NCI-H82 (cell line): ENCODE measurements at places on chromosomes 5 and 9.

DNA sequence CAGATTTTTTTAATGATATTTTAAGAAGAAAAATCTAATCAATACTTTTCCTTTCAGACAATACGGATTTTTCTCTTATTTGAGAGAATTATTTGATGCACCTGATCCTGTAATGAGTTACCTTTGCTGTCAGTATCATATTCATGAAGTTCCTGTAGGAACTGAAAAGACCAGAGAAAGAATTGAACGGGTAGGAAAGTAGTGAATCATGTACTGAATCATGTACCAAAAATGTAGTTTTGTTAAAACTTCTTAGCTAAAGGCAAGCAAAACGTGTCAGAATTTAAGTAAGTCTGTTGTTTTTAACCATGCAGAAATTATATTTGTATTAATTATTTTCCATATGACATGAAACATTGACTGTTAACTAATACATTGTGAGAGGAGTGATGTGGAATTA is 56.6 kb downstream of the SMC5 start:
- DNase-seq, result no peak

DNA sequence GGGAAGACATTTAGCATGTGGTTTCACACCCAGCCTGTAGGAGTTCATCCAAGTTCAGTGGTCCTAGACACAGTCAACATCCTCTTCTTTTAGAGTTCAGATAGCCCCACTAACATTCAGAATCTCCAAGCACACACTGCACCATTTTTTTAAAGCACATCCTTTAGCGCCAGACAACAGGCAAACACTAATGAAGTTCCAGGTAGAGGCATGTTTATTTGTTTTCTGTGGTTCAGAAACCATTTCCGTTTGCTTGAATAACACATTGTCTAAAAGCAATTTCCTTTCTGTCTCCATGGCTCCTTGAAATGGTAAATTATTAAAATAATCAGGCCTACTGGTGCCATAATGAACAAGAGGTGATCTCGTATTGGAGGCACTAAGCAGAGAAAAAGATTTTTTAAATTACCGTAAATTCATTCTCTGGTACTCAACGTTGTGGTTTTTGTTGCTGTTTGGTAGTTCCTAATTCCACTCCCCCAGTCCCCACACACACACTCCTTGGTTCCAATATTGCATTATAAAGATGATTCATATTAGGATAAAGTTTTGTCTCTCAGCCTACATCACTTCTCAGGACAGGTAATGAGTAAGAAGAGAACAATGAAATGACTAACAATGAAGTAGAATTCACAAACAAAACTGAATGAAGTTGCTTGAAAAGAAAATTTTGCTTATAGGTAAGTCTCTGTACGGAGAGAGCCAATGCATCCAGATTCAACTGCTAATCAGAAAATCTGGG is 153.1 kb downstream of the PCSK1 start:
- DNase-seq, result no peak

- peak; percentile 63 for DNase-seq
These were observed 604.5 kb downstream of the ISL1 start for GRCh38 chr5:51987669-51988209.

DNA sequence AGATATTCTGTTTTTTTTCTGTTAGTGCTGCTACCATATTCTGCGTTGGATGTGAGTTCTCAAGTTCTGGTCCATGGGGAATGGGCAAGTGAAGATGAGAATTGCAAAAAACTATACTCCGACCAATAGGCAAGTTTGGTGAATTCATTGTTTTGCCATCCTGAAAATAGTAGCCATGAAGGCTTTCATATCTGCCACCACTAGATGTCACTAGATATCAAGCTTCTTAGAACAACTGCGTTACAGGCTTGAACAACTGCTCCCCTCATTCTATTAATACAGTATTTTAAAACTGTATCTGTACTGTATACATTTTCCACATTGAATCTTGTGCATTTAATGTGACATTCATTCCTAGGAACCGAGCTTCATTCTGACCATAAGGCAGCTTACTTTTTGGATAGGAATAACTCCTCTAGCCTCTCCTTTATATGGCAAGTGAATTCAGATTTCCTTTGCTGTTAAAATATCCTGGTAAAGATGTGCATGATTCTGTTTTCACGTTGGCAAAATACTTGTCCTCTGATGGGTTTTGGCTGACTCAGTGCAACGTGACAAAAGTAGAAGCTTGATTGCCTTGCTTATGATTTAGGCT is 163.6 kb downstream of the SREK1 start:
- DNase-seq, result peak; percentile 78

DNA sequence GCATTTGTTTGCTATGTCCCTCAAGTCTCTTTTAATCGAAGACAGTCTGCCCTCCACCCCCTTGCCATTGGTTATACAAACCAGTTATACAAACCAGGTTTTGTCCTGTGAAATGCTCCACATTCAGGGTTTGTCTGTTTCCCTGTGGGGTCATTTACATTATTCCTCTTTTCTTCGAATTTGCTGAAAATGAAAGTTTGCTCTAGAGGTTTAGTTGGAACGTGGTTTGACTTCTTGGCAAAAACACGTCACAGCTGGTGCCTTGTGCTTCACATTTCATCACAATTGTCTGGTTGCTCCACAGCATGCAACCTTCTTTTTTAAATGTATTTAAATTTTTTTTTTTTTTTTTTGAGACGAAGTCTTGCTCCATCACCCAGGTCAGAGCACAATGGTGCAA is 4.2 kb upstream of the HAVCR2 start:
- DNase-seq, result no peak

GRCh38 chr9:87667164-87667738 is 58.7 kb upstream of the CTSL start:
- peak; percentile 28 for DNase-seq

- DNase-seq, result no peak
These were observed 127.1 kb downstream of the RNF180 start for GRCh38 chr5:64292611-64293215.

DNA sequence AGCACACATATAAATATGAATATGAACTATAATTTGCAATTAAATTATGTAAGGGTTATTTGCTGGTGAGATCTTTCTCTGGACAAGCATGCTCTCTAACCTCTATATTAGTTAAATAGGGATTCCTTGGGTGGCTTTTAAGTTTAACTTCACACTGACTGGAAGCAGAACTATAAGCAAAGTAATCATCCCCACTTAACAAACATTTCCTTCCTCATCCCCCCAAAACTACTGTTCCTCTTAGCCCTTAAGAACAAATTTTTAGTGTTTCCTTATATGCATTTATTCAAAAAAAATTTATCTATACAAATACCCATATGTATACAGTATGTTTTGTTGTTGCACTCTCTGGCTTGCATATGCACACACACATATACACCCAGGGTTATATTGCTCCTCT is 512.1 kb upstream of the MEF2C start:
- no peak for DNase-seq

DNA sequence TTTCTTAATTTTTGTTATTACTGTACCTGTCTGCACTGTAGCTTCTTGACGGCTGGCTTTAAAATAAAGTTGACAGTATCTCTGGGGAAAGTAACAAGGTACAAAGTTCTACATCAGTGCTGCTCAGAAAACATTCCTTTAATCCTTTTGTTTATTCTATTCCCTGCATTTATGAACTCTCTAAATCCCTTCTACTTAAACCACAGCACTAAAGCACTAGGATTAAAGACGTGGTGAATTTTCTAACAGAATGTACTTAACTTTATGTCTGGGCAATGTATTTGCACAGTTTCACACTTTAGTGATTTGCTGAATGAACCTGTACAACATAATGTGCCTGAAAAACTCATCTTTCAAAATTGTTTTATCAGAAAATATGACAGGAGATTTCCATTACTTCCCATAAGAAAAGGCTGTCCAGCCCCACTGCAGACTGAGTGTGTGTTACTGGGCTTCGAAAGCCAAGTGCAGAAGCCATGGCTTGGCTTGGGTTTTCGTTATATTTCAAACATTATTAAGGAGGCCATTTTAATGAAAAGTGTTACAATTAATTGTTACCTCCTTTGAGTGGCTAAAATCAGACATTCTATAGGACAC is 43.8 kb downstream of the LHFPL2 start:
- DNase-seq, result peak; percentile 45

DNA sequence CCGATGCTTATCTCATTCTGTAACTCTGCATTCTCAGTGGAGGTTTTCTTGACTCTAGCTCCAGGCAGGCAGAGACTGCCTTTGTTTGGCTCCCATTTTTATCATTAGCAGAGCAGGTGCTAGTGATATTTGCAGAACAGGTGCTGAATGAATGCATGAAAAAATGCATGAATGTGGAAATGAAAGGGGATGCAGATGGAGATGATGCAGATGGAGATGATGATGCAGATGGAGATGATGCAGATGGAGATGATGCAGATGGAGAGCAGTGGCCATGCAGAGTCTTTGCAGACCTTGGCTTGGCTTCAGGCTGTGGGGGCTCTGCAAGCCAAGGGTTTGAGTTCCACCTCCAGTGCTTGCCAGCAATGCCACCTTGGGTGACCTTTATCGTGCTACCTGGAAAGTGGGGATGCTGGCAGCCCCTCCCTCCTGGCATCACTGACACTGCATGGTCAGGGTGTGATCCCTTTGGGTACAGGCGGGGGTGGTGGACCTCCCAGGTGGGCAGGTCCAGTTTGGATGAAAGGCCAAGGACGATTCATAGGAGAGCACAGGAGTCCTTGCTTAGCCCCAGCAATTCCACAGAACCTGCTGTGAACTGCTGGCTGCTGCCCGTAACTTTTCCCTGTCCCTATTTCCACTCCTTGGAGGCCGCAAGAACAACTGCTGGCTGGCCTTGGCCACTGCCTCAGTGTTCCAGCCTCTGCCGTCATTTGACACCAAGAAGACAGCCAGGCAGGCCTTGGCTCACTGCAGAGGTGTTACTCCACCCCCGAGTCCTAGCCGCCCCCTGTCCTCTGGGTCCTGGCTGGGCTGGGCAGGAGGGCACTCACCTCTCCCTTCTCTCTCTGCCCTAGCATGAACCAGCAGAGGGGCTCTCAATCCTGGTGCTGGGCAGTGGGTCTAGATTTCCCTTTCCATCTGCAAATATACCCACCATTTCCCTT is 33.0 kb downstream of the ERGIC1 start:
- no peak for DNase-seq

DNA sequence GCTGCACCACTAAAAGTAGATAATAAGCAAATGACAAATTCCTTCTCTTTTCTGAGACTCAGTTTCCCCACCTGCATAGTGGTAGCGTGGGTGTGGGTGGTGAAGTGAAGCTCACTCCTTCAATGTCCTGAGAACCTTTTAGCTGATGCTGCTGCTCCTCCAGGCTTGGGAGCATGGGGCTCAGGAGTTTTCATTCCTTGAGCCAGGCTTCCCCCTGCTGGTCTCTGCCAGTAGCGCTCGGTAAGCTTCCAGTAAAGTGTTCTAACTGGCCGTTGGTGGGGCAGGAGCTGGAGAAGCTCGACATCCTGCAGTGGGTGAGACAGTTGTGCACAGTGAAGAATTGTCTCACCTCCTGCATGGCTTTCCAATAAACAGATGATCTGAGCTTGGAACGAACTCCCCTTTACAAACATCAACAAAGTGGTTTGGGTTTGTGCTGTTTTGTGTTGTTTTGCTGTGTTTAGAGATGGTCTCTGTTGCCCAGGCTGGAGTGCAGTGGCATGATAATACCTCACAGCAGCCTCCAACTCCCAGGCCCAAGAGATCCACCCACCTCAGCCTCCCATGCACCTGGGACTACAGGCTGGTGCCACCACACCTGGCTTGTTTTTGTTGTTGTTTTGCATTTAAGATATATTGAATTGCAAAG is 34.6 kb downstream of the SPARC start:
- DNase-seq, result peak; percentile 87

- DNase-seq, result peak; percentile 96
These were observed at the start of gene GLDC for GRCh38 chr9:6645355-6646292. GLDC (minus strand) TSS chr9:6645729; CDS start chr9:6645499, 230 bp downstream.

GRCh38 chr9:4842734-4843133 is 50.0 kb downstream of the RCL1 start:
- DNase-seq, result no peak

GRCh38 chr9:70407081-70407503 is 7.4 kb downstream of the KLF9 start:
- no peak for DNase-seq

DNA sequence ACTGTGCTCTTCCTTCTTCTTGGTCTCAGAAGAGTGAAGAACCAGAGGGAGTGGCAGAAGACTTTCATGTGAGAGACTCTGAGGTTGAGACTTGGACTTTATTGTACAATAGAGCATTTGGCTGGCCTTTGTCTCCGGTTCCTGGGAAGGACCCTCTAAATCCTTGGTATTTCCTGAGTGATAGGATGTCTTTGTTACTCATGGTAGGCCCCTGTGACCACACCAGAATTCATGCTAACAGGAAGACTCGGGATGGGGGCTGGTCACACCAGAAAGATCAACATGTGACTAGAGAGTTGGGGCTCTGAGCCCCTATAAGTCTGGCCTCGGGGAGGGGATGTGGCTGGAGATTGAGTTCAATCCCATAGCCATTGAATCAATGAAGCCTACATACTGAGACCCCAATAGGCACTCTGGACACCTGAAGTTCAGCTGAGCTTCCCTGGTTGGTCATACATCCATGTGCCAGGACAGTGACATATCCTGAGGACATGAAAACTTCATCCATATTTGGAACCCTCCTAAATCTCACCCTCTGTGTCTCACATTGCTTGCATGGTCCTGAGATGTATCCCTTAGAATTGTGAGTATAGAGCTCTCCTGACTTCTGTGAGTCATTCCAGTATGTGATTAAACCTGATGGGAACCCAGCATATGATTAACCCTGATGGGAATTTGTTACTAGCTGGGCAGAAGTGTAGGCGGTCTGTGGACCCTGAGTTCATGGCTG is 201.7 kb downstream of the GADD45G start:
- no peak for DNase-seq

GRCh38 chr9:111870774-111871498 is 25.7 kb upstream of the UGCG start:
- DNase-seq, result no peak

GRCh38 chr5:2163940-2164490 is 281.3 kb upstream of the IRX4 start:
- DNase-seq, result no peak

DNA sequence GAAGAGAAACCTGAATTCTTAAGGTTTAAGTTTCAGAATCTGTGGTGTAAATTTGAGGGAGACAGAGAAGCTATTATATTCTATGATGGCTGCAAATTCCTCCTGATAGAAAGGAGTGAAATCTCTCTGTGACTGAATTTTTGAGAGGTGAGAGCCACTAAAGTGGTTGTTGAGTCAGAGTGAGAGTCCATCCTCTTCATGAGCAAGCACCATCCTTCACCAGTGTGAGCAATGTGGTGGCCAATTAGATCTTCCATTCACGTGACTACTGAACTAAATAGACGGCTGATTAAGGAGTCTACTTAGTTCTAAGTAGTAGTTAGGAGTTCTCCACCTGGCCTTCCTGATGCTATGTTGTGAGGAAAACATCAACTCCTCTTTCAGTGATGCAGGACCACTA is 147.8 kb upstream of the CCNH start:
- DNase-seq, result no peak

- no peak for DNase-seq
These were observed 68.2 kb upstream of the SMIM15 start for GRCh38 chr5:61230492-61230891.

GRCh38 chr5:23412515-23412914 is 94.9 kb upstream of the PRDM9 start:
- DNase-seq, result no peak
